ENCODE measurements at places on chromosomes 7 and 10. TPM values are rescaled to one million over a fixed set of nuclear protein-coding genes. Genes with fewer than 3 reads are reported as not detected.
A peak's percentile ranks its signal among the peaks of the same experiment; 100 is the strongest.

Gene SPDYE1
- total RNA-seq, result not detected

GRCh38 chr7:51160411-51160810 is 156.2 kb downstream of the COBL start:
- H3K4me1 ChIP-seq, result no peaks in the 10 kb centered on the region
- no peak overlapping the region for H3K4me3 ChIP-seq
- no peaks in the 10 kb centered on the region for H3K36me3 ChIP-seq

Gene PON3
- 8.5 TPM for total RNA-seq

DNA sequence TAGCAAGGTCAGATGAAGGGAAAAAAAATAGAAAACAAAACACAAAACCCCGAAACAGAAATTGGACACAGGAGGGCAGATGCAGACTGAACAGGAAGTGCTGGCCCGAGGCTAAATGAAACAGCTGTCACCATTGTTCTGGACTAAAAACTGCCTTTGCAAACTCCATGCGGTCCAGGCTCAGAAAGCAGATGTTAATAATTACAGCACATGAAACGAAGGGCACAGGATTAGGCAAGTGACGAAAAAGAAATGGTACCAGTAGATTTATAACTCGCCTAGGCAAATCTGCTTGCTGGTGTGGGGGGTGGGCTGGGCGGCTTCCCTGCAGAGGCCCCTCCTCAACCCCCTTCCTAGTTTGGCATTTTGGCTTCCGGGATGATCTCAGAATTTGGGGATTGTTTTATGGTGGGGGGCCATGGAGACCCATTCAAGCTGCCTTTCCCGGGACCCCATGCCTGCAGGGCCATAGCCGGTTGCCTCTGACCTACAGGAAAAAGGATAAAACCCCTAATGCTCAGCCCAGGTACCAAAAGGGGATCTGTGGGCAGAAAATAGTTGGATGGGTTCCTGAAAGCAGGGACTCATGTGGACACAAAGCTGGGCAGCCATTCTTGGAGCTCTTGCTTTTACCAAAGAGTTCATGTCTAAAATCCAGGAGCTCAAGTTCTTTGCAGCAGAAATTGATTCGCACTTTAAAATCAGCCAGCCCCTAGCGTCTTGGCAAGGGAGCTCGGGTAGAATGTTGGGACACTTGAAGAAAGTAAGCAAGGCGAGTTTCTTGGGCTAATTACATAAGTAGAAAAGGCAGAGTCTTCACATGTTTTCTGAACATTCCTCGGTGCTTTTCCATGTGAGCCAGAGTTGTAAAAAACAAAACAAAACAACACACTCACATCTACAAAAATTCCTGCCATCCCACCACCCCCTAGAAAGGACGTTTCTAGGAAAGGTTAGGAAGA is 39.0 kb upstream of the EMX2 start:
- H3K4me3 ChIP-seq, result no peak overlapping the region
- peaks cover 3% of the 10 kb centered on the region for H3K27me3 ChIP-seq
- no peaks in the 10 kb centered on the region for H3K36me3 ChIP-seq
- no peak for DNase-seq

DNA sequence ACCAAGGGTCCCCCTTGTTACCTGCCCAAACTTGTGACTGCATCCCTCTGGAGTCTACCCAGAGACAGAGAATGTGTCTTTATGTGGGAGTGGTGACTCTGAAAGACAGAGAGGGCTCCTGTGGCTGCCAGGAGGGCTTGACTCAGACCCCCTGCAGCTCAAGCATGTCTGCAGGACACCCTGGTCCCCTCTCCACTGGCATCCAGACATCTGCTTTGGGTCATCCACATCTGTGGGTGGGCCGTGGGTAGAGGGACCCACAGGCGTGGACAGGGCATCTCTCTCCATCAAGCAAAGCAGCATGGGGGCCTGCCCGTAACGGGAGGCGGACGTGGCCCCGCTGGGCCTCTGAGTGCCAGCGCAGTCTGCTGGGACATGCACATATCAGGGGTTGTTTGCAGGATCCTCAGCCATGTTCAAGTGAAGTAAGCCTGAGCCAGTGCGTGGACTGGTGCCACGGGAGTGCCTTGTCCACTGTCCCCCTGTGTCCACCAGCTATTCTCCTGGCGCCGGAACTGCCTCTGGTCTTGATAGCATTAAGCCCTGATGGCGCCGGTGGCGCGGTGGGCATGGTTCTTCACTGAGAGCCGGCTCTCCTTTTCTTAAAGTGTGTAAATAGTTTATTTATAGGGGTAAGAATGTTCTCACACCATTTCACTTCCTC is 19.4 kb upstream of the SH2D4B start:
- H3K27ac ChIP-seq, result peak overlapping the region; percentile 81
- H3K27me3 ChIP-seq, result no peaks in the 10 kb centered on the region
- no peak for DNase-seq
- H3K36me3 ChIP-seq, result peaks cover 4% of the 10 kb centered on the region
- H3K4me1 ChIP-seq, result no peaks in the 10 kb centered on the region

DNA sequence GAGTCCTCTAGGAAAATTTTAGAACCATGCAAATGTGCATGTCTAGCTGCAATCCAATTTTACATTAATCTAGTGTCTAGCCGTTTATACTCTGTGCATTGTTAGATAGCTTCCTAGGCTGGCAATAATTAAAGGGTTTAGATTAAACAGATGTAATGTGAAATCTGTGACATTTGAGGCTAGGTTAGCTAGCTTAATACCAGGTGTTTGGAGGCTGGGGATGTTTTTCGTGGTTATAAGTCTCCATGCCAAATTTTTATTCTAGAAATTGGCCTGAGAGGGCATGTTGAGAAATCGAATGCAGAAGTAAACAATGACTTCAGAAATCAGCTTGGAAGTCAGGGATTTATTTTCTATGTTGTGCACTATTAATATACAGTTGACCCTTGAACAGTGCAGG is 94.2 kb downstream of the ST7 start:
- no peak overlapping the region for H3K27ac ChIP-seq
- peaks cover 10% of the 10 kb centered on the region for H3K4me1 ChIP-seq
- DNase-seq, result no peak

Gene UTF1
- total RNA-seq, result not detected

- H3K27ac ChIP-seq, result no peak overlapping the region
- no peak for DNase-seq
- H3K4me1 ChIP-seq, result no peaks in the 10 kb centered on the region
- no peaks in the 10 kb centered on the region for H3K36me3 ChIP-seq
- no peaks in the 10 kb centered on the region for H3K27me3 ChIP-seq
These were observed 88.8 kb upstream of the MDFIC start for GRCh38 chr7:114832906-114833595.

DNA sequence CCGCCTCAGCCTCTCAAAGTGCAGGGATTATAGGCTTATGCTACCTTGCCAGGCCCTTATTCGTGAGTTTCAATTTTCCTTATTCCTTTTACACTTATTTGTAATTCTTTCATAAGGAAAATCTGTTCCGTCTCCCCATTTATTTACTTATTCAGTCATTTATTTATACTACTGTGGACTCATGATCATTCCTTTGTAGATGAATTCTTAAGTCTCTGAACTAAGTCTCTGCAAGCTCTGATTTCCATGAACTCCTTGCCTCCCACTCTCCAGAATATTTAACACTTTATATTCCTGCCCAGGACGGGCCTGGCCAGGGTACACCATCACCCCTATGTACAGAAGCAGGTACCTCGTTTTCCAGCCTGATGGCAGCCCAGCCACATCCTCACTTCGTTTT is 39.4 kb downstream of the PFKFB3 start:
- H3K27me3 ChIP-seq, result no peaks in the 10 kb centered on the region
- peaks cover 4% of the 10 kb centered on the region for H3K4me1 ChIP-seq
- H3K36me3 ChIP-seq, result no peaks in the 10 kb centered on the region
- no peak overlapping the region for H3K27ac ChIP-seq
- no peak overlapping the region for H3K4me3 ChIP-seq
- no peak for DNase-seq

Gene GET4
- 33.4 TPM for total RNA-seq

- no peaks in the 10 kb centered on the region for H3K36me3 ChIP-seq
- H3K4me3 ChIP-seq, result no peak overlapping the region
- H3K27me3 ChIP-seq, result no peaks in the 10 kb centered on the region
- H3K27ac ChIP-seq, result no peak overlapping the region
- no peaks in the 10 kb centered on the region for H3K4me1 ChIP-seq
These were observed 34.7 kb downstream of the TOMM7 start for GRCh38 chr7:22787951-22788350.

- H3K4me3 ChIP-seq, result no peak overlapping the region
- no peaks in the 10 kb centered on the region for H3K36me3 ChIP-seq
- no peaks in the 10 kb centered on the region for H3K27me3 ChIP-seq
- no peaks in the 10 kb centered on the region for H3K4me1 ChIP-seq
These were observed 1.2 kb upstream of the SLC13A4 start for GRCh38 chr7:135729230-135729629.

- no peak for DNase-seq
- no peaks in the 10 kb centered on the region for H3K27me3 ChIP-seq
- no peak overlapping the region for H3K27ac ChIP-seq
- H3K4me1 ChIP-seq, result no peaks in the 10 kb centered on the region
- H3K4me3 ChIP-seq, result no peak overlapping the region
These were observed 567.5 kb upstream of the SORCS1 start for GRCh38 chr10:107732045-107732444.

- no peaks in the 10 kb centered on the region for H3K4me1 ChIP-seq
- H3K27ac ChIP-seq, result peak overlapping the region; percentile 79
- DNase-seq, result no peak
These were observed 187.9 kb downstream of the BICC1 start for GRCh38 chr10:58700591-58700990.

DNA sequence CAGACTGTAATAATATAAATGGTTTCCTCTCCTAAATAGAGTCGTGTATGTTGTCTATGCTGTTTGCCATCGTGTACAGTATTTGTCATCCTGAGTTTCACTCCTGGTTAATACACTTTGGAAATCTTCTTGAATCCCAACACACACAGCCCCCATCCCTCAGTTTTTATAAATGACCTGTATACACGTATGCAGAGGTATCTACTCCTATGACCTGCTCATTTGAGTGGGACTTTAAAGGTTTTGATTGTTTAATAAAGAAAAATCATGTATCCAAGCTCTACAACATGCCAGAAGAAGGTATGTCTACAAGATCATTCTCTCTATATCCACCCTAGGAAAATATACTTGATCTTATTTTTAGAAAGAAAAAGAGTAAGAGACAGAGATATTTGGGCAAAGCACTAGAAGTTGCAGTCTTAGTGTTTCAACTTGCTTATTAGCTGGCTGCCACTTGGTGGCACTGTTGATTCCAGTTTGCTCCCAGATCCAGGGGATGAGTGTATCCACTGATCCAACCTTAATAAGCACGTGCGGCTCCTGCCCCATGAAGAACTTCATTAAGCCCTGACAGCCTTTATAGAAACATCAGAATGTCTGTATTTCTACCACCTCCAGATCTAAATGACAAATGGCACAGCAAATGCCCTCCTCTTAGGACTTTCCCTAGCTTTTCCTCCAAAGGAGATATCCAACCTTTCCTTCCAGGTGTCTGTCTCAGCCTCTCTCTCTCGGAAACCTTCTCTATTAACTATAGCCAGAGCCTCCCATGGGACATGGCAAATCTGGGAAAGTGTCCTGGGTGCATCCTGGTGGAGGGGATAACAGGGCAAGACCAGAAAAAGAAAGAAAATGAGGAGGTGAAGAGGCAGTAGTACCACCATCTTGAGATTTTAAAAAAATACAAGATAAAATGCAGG is 181.6 kb upstream of the NEBL start:
- H3K4me1 ChIP-seq, result no peaks in the 10 kb centered on the region
- H3K27me3 ChIP-seq, result no peaks in the 10 kb centered on the region
- DNase-seq, result peak; percentile 63
- H3K36me3 ChIP-seq, result no peaks in the 10 kb centered on the region

- no peak overlapping the region for H3K27ac ChIP-seq
- H3K36me3 ChIP-seq, result peaks cover 6% of the 10 kb centered on the region
- H3K4me1 ChIP-seq, result no peaks in the 10 kb centered on the region
- no peak for DNase-seq
- no peaks in the 10 kb centered on the region for H3K27me3 ChIP-seq
These were observed 33.2 kb downstream of the ACBD5 start for GRCh38 chr10:27207350-27207749.

Gene MAGI2
- 9.8 TPM for total RNA-seq

- H3K36me3 ChIP-seq, result no peaks in the 10 kb centered on the region
- H3K4me1 ChIP-seq, result no peaks in the 10 kb centered on the region
- H3K27me3 ChIP-seq, result peaks cover 75% of the 10 kb centered on the region
- no peak overlapping the region for H3K4me3 ChIP-seq
- H3K27ac ChIP-seq, result no peak overlapping the region
These were observed 53.6 kb upstream of the ADGRA1 start for GRCh38 chr10:133034092-133034491.

GRCh38 chr10:49011756-49012155 is 72.1 kb upstream of the LRRC18 start:
- no peak overlapping the region for H3K27ac ChIP-seq
- no peaks in the 10 kb centered on the region for H3K27me3 ChIP-seq
- H3K4me1 ChIP-seq, result no peaks in the 10 kb centered on the region
- DNase-seq, result no peak
- H3K36me3 ChIP-seq, result no peaks in the 10 kb centered on the region

Gene SYT15
- 3.8 TPM for total RNA-seq

DNA sequence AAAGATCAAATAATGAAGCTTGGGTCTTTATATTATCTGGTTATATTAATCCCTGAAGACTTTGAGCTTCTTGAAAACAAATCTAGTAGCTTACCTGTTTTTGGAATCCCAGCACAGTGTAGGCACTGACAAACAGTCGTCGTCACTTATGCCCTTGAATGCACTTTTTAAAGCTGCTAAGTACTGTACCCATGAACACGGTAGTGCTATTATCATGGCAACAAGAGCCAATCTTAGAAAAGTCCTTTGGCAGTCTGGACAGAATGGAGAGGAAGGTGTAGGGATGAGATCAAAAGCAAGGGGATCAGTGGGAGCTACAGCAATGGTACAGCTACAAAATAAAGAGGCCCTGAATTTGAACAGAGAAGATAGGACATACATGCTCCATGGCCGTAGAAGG is 9.4 kb downstream of the SLC25A13 start:
- peaks cover 4% of the 10 kb centered on the region for H3K4me1 ChIP-seq
- H3K36me3 ChIP-seq, result no peaks in the 10 kb centered on the region
- H3K27ac ChIP-seq, result no peak overlapping the region
- no peaks in the 10 kb centered on the region for H3K27me3 ChIP-seq
- H3K4me3 ChIP-seq, result no peak overlapping the region

DNA sequence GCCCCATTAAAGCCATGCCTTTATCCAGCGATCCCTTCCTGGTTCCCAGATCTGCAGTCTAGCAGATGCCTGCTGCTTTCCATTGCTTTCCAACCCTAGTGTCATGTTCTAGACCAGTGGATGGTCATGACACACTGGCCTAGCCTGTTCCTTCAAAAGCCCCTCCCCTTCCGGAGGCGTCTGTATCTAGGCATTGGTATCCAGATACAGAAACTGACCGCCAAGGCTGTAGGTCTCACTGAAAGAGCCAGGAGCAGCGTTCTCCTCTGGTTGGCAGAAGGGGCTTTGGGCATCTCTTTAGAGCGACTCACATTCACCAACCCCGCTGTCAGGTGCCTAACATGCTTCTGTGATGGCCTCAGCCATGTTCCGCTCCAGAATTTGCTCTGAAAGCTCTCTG is 22.6 kb downstream of the JCAD start:
- no peak for DNase-seq
- no peak overlapping the region for H3K27ac ChIP-seq
- no peaks in the 10 kb centered on the region for H3K36me3 ChIP-seq
- no peak overlapping the region for H3K4me3 ChIP-seq
- no peaks in the 10 kb centered on the region for H3K27me3 ChIP-seq

All from breast epithelium (tissue), 4 donors.